Sciatic nerve (tissue), 2 donors: ENCODE measurements at places on chromosomes 13 and 19.
A peak's percentile ranks its signal among the peaks of the same experiment; 100 is the strongest.

DNA sequence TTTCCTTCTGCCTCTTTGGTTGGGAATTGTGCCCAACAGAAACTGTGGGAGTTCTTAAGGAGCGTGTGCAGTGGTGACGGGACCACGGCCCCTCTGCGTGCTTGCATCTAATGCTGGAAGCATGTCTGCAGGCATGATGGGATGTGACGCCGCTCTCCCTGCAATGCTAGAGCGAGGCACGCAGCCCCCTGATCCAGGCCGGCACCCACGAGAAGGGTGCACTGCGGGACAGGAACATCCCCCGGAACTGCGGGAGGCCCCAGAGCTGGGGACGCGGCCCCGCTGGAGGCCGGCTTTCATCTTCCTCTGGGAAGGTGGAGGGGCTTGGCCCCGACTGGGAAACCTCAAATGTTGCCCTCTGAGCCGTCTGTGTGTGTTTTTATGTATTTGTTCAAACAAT is 32.7 kb downstream of the TMEM255B start:
- peak; percentile 43 for DNase-seq

DNA sequence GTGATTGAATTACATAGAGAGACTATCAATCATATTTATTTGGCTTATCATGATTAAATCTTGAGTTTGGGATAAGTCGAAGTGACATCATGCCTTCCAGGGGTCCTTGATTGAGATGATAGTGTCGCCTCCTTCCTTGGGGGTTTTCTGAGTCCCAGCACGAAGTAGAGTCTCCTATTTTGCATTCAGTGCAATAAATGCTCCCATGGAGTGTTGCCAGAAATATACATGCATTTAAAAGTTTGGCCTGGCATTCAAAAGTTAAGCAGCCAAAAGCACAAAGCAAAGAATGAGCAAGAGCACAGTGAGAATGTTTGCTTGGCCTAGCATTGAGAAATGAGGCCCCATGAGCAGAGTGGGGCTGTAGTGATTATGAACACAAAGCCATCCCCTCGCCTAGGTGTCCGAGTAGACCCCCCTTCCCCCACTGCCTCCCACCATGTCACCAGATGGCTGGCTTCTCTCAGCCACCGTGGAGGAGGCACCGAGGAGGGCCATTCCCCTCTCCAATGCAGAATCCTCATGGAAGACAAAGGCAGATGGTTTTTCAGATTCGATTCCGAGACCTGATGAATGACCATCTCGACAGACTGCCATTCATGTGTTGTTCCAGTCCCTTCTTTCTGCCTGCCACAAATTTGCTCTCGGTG is 58.8 kb upstream of the UBL3 start:
- DNase-seq, result no peak

DNA sequence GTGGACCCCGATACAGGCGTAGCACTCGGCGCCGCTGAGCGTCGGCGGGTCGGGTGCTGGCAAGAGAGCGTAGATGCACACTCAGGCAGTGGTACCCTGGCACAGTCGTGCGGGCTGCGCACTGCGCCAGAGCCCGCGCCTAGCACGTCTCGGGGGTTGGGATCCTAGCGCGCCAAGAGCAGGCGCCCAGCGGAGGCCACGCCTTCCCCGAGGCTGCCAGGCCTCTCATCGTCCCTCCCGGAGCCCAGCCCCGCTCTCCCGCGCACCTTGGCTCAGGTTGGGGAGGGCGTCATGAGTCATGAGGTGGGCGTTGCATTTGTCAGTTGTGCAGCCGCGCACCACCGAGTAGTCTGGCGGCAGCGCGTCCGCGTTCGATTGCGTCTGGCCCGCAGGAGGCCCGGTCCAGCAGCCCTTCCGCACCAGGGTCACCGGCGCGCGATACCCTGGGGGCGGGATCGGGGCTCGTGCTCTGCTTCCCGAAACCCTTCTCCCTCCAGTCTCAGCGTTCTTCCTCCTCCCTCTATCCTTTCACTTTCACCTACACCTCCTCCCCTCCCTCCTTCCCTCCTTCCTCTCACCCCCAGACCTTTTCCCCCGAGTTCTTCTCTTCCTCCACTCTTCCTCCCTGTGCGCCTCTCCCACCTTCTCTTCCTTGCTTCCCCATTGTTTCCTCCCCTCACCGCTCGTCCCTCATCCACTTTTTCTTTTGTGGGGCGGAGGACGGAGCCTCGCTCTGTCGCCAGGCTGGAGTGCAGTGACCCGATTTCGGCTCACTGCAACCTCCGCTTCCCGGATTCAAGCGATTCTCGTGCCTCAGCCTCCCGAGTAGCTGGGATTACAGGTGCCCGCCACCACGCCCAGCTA is 3.5 kb downstream of the LYPD5 start:
- DNase-seq, result no peak

DNA sequence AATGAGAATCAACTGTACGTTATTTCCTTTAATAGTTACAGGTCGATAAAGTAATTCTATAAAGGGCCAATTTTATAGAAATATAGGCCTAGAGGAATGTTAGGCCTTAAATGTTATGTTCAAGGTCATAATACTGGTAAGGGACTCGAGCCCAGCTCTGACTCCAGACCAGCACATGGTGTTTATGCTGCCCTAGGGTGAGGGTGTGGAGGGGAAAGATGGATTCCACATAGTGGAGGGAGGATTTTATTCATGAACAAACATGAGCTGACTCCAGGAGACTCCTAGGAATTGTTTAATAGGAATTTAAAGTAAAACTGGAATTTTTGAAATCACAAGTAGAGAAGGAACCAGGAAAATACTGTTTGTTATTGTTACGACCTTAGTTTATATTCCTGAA is 139.9 kb downstream of the LACC1 start:
- no peak for DNase-seq

DNA sequence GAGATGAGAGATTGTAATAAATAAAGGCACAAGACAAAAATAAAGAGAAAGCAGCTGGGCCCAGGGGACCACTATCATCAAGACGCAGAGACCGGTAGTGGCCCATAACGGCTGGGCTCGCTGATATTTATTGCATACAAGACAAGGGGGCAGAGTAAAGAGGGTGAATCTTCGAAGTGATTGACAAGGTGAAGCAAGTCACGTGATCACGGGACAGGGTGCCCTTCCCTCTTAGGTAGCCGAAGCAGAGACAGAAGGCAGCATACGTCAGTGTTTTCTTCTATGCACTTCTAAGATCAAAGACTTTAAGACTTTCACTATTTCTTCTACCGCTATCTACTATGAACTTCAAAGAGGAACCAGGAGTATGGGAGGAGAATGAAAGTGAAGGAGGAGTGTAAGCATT is 4.6 kb upstream of the PRKCG start:
- no peak for DNase-seq

GRCh38 chr19:2625434-2625833 is 77.1 kb downstream of the GNG7 start:
- no peak for DNase-seq

DNA sequence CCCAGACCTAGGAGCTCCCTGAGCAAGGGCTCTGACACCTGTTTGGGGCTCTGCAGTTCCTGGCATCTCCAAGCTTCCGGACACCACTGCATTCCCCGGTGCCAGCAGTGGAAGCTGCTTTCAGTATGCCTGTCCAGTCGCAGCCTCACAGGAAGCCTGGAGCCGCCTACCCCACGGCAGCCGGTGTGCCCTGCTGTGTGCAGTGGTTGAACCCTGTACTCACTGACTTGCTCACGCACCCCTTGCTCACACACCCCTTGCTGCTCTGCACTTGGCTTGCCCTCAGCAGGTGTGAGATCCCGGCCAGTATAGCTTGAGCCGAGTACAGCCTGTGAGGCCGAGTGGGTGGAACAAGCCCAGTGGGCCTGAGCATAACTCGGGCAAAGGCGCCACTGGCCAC is 70.3 kb downstream of the PIBF1 start:
- no peak for DNase-seq

DNA sequence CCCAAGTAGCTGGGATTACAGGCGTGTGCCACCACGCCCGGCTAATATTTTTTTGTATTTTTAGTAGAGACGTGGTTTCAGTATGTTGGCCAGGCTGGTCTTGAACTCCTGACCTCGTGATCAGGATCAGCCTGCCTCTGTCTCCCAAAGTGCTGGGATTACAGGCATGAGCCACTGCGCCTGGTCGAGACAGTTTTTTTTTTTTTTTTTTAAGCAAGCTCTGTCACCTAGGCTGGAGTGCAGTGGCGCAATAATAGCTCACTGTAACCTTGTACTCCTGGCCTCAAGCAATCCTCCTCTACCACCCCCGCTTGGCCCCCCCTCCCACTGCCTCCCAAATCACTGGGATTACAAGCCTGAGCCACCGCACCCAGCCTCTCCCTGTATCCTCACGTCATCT is 6.4 kb upstream of the MAP2K7 start:
- no peak for DNase-seq

GRCh38 chr19:1680976-1681375 is 28.6 kb upstream of the TCF3 start:
- no peak for DNase-seq

DNA sequence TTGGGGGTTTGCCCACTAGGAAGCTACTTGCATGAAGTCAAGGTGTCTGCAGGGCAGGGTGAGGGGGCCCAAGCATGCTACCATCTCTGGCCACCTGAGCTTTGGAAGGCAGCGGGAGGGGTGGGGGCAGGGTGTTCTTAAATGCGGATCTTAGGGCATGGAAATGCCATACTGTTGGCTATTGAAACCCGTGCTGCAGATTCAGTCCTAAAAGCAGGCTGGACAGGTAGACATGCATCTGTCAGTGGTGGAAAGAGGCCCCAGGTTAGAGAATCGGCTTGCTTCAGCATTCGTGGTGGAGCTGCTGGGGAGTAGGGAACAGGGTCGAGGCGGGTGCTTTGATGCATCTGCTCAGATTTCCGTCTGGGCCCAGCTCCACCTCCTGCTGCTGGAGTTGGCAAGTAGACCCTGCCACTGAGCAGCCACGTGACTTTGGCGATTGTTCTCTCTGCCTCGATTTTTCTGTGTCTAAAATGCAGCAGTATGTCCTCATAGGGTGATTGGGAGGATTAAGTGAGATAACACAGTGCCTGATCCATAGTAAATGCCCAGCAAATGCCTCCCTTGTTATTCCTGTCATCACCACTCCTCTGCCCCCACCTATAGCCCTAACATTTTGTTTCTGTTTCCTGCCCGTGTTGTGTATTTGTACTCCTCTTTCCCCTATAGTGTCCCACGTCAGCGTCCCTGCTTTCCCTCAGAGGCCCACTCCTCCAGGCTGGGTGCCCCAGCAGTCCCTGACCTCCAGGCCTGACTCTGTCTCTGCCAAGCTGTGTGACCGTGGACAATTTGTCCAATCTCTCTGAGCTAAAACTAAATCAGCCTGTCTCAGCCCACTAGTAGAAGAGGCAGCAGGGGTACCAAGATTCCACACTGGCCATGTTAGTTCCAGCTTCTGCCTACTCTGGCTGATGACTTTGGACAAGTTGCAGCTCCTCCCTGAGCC is 5.8 kb downstream of the PPP1R37 start:
- DNase-seq, result no peak

- no peak for DNase-seq
Measured at GRCh38 chr19:50416034-50416977, 2.4 kb upstream of the SPIB start.

DNA sequence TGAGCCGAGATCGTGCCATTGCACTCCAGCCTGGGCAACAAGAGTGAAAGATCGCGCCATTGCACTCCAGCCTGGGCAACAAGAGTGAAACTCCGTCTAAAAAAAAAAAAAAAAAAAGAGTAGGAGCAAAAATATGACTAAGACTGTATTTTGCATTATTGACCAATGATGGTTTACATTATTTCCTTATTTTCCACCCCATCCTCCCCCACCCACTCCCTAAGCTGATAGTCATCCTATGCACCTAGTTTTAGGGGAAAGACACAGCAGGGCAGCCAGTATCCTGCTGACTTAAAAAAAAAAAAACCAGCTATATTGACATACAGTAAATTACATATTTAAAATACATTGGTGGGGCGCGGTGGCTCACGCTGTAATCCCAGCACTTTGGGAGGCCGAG is 25.1 kb downstream of the VAV1 start:
- DNase-seq, result no peak

- peak; percentile 84 for DNase-seq
Measured at GRCh38 chr13:97307882-97308624, 85.9 kb downstream of the MBNL2 start.

- no peak for DNase-seq
Measured at GRCh38 chr13:95181586-95181985, 119.7 kb downstream of the ABCC4 start.

GRCh38 chr19:5903056-5903623 is 450 bp downstream of the NDUFA11 start:
- no peak for DNase-seq

DNA sequence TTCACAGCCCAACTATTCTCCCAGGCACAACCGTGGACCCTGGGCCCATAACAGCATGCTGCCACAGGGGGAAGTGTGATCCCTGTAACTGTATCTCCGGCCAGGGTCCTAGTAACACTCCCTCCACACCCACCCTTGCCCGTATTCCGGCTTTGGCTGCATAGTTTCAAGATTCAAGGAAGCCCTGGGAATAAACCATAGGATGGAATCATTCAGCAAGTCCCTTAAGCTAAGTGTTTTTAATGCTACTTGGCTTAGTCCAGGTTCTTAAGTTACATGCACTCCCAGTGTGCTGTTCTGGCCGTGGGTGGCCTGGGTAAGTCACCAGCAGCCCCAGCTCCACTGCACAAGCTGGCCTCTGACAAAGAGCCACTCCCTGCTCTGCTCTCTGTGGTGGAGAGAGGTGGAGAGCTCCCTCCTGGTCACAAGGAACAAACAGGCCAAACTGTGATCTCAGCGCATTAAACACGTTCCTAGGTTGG is 532.4 kb upstream of the SGCG start:
- no peak for DNase-seq

DNA sequence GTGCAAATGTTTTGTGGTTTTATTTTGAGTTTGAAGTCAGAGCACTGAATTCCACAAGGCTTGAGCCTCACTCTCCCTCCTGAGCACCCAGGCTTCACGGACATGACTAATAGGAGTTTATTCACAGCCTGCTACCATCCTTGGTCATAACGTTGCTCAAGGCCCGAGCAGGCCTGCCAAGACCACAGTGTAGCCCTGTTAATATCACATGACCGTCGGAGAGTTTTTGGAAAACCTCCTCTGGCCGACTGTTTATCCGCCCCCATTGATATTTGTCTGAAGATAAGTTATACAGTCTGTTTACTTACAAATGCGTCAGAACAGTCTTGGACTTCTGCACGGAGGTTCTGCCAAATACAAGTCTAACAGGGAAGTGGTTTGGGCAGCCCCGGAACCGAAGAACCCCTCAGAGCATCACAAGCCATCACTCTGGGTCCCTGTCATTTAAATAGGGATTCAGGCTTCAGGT is 89.9 kb downstream of the COL4A2 start:
- DNase-seq, result peak; percentile 89

GRCh38 chr19:29499261-29499920 is 26.4 kb upstream of the VSTM2B start:
- peak; percentile 18 for DNase-seq

DNA sequence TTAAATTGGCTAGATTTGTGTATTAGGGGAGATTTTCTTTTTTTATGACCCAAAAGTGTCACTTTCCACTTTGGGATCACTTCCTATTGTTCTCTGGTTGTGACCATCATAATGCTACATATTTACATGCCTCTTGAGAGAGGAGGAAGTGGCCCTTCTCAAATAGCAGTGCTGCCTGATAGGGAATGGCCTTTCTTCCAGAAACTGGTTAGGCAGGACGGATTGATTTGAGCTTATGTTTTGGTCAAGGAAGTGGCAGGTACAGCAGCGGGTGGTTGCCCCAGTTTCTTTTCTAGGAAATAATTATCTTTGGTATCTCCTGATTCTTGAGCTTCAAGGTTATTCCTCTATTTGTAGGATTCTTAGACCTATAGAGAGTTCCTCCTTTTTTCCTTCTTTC is 21.9 kb upstream of the WTIP start:
- DNase-seq, result no peak

GRCh38 chr19:7911508-7912143 is 3.0 kb upstream of the TGFBR3L start:
- no peak for DNase-seq

- no peak for DNase-seq
Measured at GRCh38 chr13:32504263-32504662, 34.3 kb downstream of the N4BP2L2 start.
